ENCODE measurements at places on chromosomes 11 and 22. TPM values are rescaled to one million over a fixed set of nuclear protein-coding genes. Genes with fewer than 3 reads are reported as not detected.
A peak's percentile ranks its signal among the peaks of the same experiment; 100 is the strongest.

GRCh38 chr11:69302447-69303020 lies 8.6 kb downstream of the MYEOV start:
- no peak for DNase-seq

GRCh38 chr11:75878933-75879332 lies 63.9 kb downstream of the UVRAG start:
- no peak for DNase-seq

DNA sequence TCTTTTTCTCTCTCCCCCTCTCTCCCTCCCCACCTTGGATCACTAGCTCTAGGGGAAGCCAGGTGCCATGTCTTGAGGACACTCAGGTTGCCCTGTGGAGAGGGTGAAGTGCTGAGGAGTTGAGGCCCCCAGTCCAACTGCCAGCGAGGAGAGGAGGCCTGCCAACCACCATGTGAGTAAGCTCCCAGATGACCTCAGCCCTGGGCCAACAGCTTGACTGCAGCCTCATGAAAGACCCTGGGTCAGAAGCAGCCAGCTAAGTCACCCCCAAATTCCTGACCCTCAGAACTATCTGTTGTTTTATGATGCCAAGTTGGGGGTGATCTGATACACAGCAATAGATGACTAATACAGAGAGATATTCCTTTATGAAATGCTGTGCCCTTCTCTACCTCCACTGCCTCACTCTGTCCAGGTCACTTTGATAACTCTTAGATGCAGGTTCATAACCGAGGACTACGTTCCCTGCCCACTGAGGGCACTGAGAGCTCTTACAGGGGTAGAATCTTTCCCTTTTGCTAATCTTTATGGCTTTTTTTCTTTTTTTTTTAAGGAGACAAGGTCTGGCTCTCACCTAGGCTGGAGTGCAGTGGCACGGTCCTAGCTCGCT lies 8.0 kb downstream of the ARFGAP3 start:
- no peak for DNase-seq

DNA sequence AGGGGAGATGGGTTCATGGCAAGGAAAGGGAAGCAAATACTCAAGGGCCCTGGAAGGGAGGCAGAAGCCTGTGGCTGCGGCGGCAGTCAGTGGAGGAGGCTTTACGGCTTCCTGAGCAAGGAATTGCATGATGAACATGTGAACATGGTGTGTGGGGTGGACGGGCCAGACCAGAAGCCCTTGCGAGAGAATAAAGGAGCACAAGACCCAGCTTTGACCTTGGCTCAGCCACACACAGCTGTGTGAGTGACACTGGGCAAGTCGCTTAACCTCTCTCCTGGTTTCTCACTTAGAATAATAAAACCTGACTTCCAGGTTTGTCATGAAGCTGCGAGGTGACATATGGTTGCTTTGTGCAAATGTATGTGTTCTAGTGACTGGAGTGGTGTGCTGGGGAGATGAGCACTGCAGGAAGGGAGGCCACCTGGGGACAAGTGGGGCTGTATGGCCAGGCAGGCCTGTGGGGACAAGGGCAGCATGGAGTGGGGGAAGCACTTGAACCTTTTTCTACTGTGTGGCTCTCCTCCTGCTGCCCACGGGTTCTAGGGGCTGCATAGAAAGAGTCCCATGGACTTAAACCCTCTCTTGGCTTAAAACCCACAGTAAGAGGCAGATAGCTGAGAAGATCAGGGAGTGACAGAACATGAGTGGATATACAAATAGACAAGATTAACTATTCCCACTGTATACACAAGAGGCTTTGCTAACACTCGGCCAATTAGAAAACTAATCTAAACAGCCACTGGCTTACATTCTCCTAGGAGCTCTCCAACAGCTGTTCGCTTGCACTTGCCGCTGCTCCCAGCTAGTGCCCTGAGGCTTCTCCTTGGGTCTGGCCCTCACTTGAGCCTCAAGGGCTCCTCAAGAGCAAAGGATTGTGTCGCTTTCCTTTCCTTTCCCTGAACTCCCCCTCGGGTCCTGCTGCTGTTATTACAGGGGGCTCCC lies 67.3 kb upstream of the CDON start:
- no peak for DNase-seq

DNA sequence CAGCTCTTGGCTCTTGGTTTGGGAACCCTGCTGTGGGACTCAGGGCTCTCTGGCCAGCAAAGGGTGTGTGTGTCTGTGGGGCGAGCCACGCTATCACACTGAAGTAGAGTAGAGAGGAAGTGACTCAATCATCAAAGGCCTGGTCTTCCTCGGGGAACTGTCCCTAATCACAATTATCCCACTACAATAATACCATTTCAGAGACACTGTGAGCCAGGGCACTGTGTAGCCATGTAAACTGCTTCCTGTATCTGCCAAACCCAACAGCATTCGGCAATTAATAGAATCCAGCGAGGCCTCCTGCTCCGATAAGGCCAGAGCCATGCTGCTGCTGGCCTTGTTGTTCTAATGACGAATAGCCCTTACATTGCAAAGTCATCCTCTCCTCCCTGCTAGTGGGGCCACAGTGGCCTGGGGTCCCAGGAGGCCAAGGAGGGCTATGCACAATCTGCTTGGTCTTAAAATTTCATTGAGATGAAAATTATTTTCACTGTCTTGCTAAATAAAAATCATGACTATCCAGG lies 49.8 kb upstream of the LMO2 start:
- no peak for DNase-seq

GRCh38 chr11:47152953-47153950 lies 23.4 kb downstream of the ARFGAP2 start:
- peak; percentile 65 for DNase-seq

DNA sequence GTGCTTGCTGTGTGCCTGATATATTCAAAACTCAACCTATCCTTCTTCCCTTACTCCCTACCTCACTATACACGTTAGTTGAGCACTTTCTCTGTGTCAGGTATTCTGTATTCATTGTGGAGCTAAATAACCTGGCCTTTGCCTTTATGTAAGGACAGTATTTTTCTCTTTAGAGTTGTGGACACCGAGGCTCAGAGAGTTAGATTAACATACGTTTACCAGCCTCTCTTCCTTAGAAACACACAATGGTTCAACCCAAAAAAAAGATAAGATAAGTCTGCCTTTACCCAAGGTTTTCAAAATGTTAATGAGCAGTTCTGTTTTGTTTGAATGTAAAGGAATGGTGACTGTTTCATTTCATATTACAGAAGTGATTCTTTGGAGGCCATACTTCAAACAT lies 45.0 kb downstream of the CBL start:
- no peak for DNase-seq

DNA sequence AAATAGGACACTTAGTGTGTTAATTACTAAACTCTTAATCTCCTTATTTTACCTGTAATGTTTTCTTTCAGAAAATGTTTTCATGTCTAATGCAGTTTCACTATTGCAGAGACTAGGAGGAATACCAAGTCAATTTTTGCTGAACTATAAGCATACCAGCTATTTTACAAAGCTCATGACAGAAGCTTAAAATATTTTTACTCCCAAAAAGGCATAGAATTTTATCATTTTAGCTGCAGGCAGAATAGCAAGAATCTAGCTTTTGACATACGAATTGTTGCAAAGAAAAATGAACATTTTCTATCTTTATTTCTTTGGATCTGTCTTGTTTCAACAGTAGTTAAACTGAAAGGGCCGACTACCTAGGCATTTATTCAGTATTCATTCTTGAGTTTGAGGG lies 366.9 kb downstream of the FAT3 start:
- DNase-seq: no peak

DNA sequence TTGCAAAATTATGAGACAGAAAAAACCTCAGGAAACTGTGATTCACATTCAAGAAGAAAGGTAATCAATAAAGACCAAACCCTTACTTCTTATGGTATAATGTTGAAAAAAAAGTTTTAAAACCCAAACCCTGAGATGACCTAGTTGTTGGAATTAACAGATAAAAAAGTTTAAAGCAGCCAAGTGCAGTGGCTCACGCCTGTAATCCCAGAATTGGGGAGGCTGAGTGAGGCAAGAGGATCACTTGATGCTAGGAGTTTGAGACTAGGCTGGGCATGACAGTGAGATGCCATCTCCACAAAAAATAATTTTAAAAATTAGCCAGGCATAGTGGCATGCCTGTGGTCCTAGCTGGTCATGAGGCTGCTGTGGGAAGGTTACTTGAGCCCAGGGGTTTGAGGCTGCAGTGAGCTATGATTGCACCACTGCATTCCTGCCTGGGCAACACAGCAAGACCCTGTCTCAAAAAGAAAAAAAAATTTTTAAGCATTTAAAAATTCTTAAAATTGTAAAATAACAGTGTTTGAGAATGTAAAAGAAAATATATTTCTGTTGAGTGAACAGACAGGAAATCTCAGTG lies 85.1 kb downstream of the EFCAB6 start:
- no peak for DNase-seq

GRCh38 chr11:36161572-36161971 lies 127.7 kb downstream of the COMMD9 start:
- no peak for DNase-seq

RTN4RL2 gene
- 0.35 TPM for total RNA-seq

CXCR5 gene
- not detected for total RNA-seq

MS4A6A gene
- not detected for total RNA-seq
